Activated CD8-positive, alpha-beta memory T cell treated with anti-CD3 and anti-CD28 coated beads for 1 hour (primary cell): ENCODE measurements at places on chromosomes 11 and 22.

- DNase-seq = no peak
Measured at GRCh38 chr11:44743959-44744557, 17.3 kb downstream of the TSPAN18 start.

DNA sequence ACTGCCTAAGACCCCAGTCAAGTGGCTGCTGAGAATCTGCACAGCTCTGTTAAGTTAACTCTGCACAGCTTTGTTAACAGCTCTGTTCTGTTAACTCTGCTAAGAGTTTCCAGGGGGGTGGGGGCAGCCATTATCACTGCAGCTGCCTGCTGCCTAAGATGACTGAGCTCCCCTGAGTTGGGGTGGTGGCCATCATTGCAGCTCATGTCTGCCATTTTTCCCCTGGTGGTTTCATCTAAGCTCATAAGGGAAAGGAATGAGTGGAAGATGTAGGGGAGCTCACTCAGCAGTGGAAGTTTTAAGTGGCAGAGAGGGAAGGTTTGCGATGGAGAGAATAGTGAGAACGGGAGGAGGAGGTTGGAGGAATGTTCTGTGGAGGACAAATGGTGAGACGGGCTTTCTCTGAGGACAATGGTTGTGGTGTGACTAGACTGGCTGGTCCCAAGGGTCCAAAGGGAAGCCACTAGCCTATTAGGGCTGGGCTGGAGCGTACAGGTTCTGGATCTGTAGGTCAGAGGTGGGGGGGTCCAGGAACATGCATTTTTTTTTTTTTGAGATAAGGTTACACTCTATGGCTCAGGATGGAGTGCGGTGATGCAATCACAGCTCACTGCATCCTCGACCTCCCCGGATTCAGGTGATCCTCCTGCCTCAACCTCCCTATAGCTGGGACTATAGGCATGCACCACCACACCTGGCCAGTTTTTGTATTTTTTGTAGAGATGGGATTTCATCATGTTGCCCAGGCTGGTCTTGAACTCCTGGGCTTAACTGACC, 13.5 kb upstream of the PLET1 start:
- no peak for DNase-seq

DNA sequence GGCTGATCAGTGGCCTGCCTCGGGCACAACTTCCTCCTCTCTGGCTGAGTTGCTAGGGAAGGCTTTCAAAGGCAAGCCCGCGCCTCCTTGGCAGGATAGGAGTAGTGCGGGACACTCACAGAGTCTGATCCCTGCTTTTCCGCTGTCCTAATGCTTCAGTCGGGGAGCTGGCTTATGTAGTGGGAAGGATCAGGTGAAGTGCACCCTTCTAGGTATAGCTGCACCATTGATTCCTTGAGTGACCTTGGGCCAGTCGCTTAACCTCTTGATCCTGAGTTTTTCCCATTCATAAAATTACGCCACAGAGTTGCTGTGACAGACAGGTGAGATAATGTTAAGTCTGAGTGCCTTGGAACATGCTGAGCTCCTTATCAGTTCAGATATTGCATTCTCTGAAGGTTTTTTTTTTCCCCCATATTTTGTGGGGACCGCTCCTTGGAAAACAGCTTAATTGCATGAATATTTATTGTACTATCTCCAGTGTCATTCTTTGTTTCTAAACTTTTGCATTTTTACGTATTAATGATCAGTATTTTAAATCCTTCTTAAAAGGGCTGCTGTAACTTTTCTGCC, 961 bp downstream of the IPO7 start:
- DNase-seq = no peak

- no peak for DNase-seq
Measured at GRCh38 chr11:17468122-17468521, 8.5 kb downstream of the ABCC8 start.

- no peak for DNase-seq
Measured at GRCh38 chr11:65479184-65480145, 19.4 kb upstream of the MALAT1 start.

DNA sequence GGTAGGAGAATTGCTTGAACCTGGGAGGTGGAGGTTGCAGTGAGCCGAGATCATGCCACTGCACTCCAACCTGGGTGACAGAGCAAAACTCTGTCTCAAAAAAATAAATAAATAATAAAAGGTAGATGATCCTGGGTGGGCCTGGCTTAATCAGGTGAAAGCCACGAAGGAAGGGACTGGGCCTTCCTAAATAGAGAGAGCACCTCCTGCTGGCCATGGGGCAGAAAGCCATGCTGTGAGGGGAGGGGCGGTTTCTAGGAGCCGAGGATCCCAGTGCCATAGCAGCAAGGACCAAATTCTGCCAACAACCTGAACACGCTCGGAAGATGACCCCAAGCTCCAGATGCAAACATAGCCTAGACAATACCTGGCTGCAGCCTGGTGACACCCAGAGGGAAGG, 24.5 kb upstream of the DGKZ start:
- DNase-seq = no peak

DNA sequence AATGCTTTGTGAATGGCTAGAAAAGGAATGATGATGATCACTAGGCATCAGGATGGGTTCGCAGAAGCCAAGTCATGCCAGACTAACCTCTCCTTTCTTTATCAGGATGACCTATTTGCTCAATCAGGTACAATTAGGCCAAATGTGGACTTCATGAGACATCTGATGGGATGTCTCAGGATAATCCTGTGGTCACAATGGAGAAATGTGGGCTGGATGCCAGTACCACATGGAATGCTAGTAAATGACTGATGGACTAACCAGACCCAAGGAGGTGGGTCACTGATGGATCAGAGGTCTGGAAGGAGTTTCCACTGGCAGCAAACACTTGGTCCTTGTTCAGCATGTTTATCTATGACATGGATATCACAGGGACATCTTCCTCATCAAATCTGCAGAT, 94.8 kb upstream of the PHOX2A start:
- DNase-seq = no peak

- DNase-seq = no peak
Measured at GRCh38 chr11:71183878-71184277, 68.5 kb downstream of the SHANK2 start.

- DNase-seq = no peak
Measured at GRCh38 chr22:29951791-29952413, 68.9 kb downstream of the MTMR3 start.

DNA sequence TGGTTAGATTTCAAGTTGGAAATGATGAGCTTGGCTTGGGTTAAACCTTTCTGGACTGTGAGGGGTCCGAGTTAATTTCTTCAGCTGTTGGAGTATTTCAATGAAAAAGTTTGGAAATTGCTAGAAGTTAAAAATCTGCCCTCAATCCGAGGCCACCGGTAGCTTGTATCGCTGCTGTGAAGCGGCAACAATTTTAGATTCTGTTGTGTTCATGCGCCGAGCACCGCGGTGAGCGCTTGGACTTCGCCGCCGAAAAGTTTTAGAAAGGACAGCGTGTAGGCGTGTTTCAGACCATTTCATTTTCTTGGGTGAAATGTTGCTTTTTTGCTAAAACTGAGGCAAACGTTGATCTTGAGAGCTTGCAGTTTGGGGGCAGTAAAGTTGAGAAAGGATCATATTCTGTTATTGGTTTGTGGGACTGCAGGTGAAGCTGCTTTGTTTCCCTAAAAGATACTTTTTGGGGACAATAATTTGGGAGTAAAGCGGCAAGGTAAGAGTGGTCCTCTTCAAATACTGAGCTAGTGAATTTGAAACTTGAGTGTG, 928 bp downstream of the FBXO7 start:
- DNase-seq = no peak

GRCh38 chr11:78646564-78647185, 72.0 kb upstream of the NARS2 start:
- DNase-seq = peak; percentile 17

- DNase-seq = no peak
Measured at GRCh38 chr11:103484545-103484944, 375.3 kb downstream of the DYNC2H1 start.

GRCh38 chr11:119315131-119316015, 1.6 kb downstream of the MCAM start:
- DNase-seq = no peak

- DNase-seq = no peak
Measured at GRCh38 chr22:36760786-36761185, 15.1 kb downstream of the IFT27 start.

DNA sequence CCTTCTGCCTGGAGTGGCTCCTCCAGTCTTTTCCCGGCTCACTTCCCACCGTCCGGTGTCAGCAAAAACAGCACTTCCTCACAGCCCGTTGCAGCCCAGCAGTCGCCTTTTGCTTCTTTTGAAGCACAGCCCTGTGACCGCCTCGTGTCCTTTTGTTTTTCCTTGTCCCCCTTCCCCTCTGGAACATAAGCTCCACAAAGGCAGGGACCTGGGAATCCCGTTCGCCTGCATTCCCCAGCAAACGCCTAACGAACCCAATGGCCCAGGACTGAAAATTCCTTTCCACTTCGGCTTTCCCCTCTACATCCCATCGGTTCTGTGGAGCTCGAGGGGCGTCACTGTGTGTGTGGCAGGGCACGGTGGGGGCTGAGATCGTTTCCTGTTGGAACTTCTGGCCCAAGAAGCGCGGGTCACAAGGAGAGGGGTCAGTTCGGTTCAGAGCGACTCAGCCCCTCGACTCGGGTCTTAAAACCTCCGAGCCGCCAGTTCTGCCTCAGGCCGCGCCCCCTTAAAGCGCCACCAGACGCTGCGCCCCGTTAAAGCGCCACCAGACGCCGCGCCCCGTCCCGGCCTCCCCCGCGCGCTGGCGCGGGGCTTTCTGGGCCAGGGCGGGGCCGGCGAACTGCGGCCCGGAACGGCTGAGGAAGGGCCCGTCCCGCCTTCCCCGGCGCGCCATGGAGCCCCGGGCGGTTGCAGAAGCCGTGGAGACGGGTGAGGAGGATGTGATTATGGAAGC, 841 bp downstream of the RIC8A start:
- peak; percentile 55 for DNase-seq

DNA sequence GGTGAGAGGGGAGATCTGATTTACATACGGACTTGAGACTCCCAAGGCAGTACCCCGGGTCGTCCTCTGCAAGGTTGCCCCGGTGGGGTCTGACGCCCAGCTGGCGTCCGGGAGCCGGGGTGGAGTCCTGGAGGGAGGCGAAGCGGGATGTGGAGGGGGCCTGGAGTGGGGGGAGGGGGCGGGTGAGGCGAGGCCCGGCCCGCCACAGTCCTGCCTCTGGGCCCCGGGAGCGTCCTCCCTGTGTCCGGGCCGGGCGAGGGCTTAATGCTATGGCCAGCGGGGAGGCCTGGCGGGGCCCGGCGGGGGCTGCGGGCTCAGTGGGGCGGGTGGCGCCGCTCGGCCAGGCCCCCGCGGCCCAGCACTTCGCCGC, 2.4 kb upstream of the MYBPC3 start:
- DNase-seq = no peak

DNA sequence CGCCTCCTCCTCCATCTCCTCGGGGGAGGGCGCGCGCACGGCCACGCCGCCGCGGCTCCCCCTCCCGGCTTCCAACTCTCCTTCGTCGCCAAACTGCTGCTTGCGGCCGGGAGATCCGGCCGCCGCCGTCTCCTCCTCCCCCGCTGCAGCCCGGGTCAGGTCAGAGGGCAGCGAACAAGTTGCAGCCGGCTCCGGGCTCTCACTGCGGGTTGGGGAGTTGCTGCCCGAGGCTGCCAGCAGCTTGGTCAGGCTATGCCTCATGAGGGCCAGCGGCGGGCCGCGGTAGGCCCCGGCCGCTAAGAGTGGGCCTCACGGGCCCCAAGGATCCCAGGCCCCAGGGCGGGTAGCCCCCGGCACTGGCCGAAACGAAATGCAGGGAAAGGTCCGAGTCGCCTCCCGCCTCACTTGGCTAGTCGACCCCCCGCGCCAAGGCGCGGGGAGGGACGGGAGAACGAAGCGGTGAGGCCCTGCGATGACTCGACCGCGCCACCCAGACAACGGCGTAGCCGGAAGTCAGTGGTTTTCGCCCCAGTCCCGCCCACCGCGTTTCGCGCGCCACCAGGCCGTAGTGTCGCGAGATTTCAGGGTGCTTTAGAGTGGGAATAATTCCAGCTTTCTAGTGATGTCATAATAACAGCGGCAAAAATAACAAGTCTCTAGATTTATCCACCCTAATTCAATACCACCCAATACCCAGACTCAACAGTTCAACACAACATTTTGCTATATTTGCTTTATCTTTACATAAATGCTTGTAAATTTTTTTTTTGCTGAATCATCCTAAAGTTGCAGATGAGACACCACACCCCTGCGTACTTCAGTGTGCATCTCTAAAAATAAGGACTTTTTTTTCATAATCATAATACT, at the start of gene CREBZF:
Gene CREBZF, minus strand, starts transcription at position 515 of the 867 bp plus-strand sequence. Its CDS starts 254 bp downstream, at position 261.
- peak; percentile 70 for DNase-seq

DNA sequence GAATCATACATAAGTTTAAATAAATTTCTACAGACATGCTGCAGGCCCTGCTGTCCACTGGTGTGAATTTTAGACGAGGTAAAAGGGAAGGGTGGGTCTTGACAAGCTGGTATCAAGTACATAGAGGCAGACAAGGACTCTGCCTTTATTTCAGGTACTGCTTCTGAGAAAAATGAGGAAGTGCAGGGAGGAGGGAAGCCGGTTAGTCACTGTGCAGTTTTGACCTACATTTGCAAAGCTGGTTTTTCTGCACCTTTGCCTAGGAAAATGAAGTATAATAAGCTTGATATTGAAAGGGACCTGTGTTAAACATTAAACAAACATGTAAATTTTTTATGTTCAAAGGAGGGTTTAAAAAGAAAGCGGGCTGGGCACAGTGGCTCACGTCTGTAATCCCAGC, 24.6 kb downstream of the TMEM45B start:
- no peak for DNase-seq

DNA sequence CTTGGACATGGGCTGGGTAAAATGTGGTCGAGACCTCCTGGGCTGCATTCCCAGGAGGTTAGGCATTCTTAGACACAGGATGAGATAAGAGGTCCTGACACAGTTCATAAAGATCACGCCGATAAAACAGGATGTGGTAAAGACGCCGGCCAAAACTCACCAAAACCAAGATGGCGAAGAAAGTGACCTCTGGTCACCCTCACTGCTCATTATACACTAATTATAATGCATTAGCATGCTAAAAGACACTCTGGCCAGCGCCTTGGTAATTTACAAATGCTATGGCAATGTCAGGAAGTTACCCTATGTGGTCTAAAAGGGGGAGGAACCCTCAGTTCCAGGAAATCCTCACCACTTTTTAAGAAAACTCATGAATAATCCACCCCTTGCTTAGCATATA, 983.3 kb downstream of the OPCML start:
- no peak for DNase-seq

- DNase-seq = no peak
Measured at GRCh38 chr22:42799461-42800405, 57.3 kb downstream of the ARFGAP3 start.

- no peak for DNase-seq
Measured at GRCh38 chr11:35013514-35014233, 97.3 kb downstream of the PDHX start.

- DNase-seq = no peak
Measured at GRCh38 chr11:115894176-115894575, 390.0 kb upstream of the CADM1 start.

- DNase-seq = no peak
Measured at GRCh38 chr22:49259839-49260615, 567.6 kb downstream of the BRD1 start.

DNA sequence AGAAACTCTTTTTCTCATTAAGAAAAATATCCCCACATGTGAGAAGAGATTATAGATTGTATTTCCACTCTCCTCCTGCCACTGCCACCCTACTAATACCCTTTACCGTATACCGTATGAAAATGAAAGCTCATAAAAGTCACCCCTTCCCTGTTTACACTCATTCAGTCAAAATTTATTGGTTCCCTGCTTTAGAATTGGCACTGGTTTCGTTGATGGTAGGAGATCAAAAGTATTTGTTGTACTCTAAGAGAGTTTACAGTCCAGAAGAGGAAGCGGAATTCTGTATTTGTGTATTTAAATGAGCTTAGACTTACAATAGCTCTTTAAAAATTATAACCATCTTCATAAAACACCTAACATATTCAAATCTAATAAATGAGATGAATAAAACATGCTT, 68.2 kb downstream of the BBOX1 start:
- DNase-seq = no peak

- DNase-seq = no peak
Measured at GRCh38 chr11:120260616-120261015, 20.7 kb downstream of the POU2F3 start.
